T-helper 1 cell (primary cell): ENCODE measurements at places on chromosomes 11 and 22.
A peak's percentile ranks its signal among the peaks of the same experiment; 100 is the strongest.

DNA sequence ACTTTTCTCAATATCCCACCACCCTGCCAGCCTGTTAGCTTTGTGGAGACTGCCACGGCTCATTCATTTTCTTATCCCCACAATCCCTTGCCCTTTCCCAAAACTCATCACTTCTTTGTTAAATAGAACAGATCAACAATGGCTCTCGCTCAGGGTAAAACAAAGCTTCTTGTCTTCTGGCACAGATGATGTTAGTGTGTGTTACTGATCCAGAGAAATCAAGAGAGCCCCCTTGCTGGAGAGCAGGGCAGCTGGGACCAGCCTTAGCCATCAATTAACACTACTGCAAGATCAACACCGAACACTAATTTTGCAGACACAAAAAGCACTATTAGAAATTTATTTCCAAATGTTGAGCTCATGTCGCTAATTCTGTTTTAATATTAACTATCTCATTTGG, 420.9 kb downstream of the TENM4 start:
- no peak for DNase-seq

DNA sequence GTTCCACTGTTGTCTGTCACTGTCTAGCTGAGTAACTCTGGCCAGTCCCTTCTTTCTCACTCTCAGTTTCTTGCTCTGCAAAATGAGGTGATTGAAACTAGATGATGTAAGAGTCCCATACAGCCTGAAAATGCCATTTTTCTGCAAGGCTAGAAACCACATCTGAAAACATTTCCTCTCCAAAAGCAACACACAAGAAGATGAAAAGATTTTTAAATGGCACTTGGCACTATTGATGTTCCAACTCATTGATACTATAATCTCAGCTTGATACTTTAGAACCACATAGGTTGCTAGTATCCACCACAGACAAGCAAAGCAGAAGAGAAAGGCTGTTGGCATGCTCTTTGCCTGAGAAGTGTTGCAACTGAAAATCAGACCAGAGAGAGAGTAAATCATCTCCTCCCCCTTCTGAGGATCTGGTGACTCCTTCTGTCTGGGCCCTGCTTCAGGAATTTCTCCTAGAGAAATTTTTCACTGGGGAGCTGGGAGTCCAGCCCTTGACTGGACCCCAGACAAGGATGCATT, 1217.9 kb downstream of the LRRC4C start:
- no peak for DNase-seq

DNA sequence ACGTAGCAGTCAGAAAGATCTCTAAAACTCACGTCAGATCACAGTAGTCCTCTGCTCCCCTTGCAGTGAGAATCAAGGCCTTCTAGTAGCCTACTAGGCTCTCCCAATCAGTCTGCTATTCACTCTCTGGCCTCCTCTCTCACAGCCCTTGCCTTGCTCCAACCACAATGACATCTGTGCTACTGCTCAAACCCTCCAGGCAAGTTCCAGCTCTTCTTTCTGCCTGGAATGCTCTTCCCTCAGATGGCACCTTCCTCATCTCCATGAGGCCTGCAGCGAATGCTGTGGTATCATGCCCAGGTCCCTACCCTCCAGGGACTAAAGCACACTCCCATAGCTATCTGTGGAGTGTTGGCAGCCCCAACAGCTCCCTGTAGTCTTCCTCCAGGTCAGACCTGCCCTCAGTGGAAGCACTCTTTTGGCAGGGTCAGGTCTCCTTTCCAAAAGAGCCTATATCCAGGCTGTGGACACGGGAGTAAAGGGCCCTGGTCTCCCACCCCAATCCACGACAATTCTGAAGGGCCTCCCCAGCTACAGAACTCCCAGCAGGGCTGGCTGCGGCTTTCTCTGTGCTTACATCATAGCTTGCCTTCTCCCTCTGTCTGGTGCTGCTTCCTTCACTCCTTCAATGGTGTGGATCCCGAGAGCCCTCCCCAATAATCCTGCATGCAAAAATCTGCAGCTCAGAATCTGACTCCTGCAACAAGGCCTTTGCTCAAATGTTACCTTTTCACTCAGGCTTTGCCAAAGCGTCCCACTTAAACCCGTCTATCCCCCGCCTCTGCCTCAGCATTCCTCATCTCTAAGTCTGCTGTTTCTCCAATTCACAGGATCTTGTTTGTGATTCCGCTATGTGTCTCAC, 8.9 kb downstream of the HIRA start:
- no peak for DNase-seq

- no peak for DNase-seq
Measured at GRCh38 chr11:26828288-26828687, 106.4 kb upstream of the SLC5A12 start.

- DNase-seq: no peak
Measured at GRCh38 chr11:103898577-103899336, 137.7 kb upstream of the DDI1 start.

- DNase-seq: no peak
Measured at GRCh38 chr11:101129203-101129943, at the start of gene PGR. Gene PGR (minus strand): TSS chr11:101129813. CDS start chr11:101129070, 743 bp downstream.

- DNase-seq: no peak
Measured at GRCh38 chr22:20863366-20863765, 4.6 kb downstream of the SNAP29 start.

- peak; percentile 79 for DNase-seq
Measured at GRCh38 chr11:44095506-44096359, at the start of gene EXT2. Gene EXT2 (plus strand): TSS chr11:44095678. CDS start chr11:44107713, 12,035 bp downstream.

DNA sequence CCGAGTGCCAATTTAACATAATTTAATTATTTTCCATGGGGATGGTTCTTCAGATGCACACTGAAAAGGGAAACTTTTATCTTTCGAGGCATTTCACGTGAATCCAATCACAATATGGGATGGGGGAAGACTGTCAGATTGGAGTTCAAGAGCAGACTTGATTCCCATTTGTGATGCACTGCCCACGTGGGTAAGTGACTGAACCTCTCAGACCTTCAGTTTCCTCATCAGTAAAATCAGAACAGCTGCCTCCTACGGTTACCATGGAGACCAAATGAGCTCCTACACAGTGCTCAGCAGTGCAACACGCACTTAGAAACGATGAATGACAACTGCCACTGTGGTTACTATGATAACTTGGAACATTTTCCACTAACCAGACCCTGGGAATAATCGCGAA, 21.7 kb downstream of the KIAA0930 start:
- DNase-seq: peak; percentile 46

GRCh38 chr11:31973172-31973571, 117.7 kb upstream of the RCN1 start:
- no peak for DNase-seq

GRCh38 chr11:68296344-68297051, 15.9 kb upstream of the LRP5 start:
- DNase-seq: no peak

DNA sequence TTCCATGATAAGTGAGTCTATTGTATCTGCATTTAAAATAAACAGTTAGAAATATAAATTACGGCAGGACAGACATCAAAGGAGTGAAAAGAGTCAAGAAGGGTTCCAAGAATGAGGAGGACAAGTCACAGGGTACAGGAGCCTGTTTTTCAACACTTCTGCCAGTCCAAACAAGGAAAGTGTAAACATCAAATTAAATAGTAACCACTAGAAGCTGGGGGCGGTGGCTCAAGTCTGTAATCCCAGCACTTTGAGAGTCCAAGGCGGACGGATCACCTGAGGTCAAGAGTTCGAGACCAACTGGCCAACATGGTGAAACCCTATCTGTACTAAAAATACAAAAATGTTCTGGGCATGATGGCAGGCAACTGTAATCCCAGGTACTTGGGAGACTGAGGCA, 219.6 kb downstream of the LUZP2 start:
- no peak for DNase-seq

- no peak for DNase-seq
Measured at GRCh38 chr11:69642549-69642912, 1.6 kb downstream of the CCND1 start.

GRCh38 chr22:29331658-29332300, 16.3 kb upstream of the RASL10A start:
- no peak for DNase-seq

DNA sequence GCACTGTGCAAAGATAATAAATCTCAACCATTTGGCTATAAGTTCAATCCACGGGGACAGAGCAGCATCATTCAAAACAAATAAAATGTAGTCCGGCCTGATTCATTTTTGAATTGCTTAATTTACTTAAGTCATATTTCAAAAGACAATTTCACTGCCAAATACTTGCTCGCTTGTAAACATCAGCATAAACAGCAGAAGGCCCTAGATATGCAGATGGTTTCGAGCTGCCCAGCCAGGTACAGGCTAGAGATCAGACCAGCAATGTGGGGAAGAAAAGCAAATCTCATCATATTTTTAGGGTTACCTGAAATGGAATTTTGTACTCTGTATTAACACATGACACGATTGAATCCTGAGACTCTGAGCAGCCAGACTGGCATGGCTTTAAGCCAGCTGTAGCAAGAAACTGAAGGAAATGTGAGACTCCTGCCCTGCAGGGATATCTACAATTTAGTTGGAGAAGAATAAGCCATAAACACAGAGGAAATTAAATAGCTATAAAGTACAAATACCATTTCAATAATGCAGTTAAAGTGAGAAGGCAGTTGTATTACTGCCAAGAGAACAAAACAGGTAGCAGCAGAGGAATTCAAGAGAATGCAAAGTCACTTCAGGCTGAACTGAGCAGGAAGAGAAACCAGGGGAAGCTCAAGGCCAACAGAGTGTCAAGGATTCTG, 440.3 kb downstream of the ETS1 start:
- no peak for DNase-seq

DNA sequence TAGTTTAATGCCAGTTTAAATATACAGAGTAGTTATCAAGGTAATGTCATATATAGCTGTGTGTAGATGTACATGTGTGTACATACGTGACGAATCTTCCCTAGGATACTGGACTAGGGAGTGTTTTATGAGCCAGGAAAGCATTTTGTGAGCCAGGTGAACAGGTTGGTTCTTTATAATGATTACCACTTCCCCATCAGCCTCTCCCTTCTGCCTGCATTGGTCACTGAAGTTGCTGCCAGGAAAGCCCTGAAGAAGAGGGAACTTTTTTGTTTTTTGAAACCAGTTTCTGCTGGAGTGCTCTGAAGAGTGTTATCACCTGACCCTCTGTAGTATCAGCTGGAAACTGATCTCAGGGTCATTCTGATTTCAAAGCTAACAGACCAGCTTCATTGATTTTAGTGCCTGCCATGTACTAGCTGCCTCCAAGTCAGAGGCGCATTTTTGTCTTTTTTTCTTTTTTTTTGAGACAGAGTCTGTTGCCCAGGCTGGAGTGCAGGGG, 14.2 kb upstream of the ST14 start:
- no peak for DNase-seq

DNA sequence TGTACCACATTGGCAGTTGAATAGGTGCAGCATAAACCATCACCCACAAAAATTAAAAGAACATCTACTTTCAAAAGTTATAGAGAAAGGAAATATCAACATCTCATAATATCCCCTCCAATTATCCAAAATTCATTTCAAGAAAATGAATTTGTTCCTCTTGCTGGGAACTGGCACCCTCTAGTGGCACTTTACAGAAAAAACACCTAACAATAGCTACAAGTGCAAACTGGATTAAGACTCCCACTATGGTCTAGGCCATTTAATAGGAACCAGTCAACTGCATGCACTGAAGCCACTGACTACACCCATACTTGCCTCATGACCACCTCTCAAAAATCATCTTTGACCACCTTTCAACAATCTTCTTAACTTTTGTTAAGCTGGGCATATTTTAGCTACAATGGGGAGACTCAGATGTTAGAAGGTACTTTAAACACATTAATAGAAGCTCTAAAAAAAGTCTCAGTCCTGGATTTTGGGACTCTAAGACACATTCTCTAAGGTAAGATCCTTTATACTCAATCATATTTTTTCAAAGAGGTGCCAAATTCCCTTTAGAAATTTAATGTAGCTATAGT, 17.3 kb downstream of the TRAF6 start:
- peak; percentile 7 for DNase-seq

GRCh38 chr22:17239156-17239701, 20.0 kb upstream of the ADA2 start:
- DNase-seq: no peak

DNA sequence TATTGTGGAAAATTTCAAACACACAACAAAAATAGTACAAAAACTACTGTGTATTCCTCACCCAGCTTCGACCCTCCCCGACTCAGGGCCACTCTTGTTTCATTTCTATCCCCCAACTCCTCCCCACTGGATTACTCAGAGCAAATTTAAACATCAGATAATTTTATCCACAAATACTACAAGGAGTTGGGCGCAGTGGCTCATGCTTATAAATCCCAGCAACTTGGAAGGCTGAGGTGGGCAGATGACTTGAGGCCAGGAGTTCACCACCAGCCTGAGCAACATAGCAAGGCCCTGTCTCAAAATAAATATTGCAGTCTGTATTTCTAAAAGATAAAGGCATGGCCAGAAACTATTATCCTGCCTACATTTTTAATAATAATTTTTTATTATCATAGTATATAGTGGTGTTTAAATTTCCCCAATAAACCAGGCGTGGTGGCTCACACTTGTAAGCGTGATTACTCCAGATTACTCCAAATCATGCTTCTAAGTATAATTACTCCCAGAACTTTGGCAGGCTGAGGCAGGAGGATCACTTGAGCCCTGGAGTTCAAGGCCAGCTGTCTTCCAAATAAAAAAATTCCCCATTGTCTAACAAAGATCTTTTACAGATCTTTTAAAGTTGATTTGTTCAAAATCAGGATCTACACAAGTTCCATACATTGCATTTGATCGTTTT, 39.8 kb downstream of the LRRC32 start:
- DNase-seq: no peak

DNA sequence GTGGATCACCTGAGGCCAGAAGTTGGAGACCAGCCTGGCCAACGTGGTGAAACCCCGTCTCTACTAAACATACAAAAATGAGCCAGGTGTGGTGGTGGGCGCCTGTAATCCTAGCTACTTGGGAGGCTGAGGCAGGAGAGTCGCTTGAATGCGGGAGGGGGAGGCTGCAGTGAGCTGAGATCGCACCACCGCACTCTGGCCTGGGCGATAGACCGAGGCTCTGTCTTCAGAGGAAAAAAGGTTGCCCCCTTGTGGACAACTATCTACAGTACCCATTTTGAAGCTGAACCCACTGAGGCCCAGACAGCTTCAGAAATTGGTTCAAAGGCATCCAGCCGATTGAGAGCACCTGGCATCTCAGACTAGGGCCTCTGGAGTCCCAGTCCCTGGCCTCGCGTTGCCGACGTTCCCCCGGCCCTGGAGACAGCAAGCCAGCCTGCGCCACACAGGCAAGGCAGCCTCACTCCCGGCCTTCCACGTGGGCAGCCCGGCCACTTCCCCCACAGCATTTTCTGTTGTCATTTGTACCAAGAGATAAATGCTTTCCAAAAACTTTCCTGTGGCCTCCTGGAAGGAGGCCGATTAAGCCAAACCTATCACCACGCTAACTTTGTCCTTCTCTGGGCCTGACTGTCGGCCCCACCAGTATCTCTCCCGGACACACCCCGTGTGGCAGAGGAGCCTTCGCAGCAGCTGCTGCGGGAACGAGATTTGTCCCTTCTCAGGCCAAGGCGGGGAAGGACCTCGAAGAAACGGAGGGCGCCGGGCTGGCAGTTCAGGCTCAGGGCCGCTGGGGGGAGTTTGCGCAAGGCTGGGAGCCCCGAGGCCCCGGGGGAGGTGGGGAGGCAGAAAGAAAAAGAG, 82.8 kb downstream of the FLI1 start:
- peak; percentile 47 for DNase-seq
